ENCODE measurements at places on chromosomes 6 and 20.

- ATAC-seq: no peak
These were observed 2.7 kb upstream of the RSPO3 start for GRCh38 chr6:127115746-127116145.

DNA sequence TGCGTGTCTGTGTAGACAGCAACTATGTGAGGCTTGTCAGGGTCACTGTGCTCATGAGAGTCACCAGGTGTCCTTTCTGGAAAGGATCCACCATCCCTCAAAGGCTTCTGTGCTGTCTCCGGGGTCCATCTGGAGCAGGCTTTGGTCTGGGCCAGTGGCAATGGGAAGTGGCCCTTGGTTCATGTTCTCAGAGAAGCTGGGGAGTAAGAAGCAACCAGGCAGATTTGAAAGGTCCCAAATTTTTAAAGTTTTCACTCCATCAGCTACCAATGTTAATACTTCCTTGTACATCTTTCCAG is 68.2 kb downstream of the GCNT2 start:
- ATAC-seq: no peak

DNA sequence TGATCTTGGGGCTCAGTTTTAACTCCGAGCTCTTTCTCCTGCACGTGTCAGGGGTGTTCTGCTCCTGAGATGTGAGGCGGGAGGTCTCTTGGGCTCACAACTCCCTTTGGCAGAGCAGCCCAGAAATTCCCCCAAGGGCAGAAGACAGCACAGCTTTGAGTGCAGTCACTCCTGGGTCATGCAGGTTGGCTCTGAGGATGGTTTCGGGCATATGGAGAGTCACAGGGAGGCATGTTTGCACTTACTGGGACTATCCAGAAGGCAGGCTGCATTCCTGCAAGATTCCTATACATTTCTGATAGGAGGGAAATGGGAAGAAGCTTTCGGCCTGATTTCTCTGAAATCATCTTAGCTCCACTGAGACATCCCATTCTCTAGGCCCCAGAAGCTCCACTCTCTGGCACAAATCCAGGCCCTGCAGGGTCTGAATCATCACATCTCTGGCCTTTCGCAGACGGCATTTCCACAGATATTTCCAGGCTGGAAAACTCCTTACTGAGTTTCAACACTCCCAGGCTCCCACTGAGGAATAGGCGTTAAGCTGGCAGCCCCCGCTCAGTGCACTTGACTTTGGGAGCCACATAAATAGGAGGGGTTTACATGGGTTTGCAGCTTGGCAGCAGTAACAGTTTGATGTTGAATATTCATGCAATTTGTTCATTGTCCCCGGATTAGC is 39.7 kb downstream of the AGPAT4 start:
- peak; percentile 83 for ATAC-seq

DNA sequence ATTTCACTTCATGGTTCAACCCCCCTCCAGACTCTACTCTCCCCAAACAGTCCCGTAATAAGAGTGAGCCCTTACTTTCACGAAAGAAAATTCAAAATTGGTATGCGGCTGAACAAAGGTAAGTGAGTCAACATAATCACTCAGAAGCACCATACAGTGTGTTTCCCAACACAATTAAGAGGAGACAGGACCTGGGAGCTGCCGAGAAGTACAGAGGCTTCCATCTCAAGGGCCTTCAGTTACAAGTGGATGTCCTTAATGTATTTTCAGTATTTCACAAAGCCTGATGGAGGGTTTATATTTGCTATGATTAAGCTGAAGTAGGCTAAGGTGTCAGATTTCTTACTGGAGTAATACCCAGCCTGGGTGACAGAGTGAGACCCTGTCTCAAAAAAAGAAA is 51.1 kb downstream of the MYO6 start:
- ATAC-seq: no peak

DNA sequence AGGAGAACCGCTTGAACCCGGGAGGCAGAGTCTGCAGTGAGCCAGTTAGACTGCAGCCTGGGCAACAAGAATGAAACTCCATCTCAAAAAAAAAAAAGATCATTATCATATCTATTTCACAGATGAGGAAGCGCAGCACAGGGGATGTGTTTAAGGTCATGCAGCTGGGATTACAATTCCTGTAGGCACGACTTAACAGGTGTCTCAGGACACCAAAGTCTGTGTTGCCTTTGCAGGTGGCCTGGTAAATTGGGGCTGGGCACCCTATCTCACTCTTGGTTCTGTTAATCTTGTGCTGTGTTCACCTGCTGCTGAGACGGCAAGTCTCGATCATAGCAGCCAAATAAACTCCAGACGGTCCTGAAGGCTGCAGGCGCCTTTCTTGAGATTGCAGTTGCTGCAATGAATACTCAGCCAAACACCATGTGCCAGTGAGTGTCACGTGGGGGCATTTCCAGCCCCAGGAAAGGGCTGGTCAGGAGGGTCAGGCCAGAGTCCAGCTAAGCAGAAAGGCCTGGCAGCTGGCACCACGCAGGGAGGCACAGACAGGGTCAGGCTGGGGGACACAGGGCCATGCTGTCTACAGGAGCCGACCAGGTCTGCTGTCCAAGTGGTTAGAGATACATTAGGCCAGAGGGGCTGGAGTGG is 55.8 kb downstream of the FGD2 start:
- peak; percentile 38 for ATAC-seq

GRCh38 chr20:62064770-62065673 is 659 bp downstream of the TAF4 start:
- ATAC-seq: peak; percentile 19

GRCh38 chr6:117344444-117345291 is 79.3 kb downstream of the VGLL2 start:
- no peak for ATAC-seq

DNA sequence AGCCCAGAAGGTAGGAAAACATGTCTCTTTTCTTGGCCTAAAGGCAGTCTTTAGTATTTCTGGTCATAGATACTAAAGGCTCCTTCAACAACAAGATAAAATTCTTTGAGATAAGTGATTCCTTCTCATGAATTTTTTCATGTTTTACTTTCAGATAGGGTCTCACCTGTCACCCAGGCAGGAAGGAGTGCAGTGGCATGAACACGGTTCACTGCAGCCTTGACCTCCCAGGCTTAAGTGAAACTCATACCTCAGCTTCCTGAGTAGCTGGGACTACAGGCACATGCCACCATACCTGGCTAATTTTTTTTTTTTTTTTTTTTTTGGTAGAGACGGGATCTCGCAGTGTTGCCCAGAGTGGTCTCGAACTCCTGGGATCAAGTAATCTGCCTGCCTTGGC is 9.1 kb downstream of the PNLDC1 start:
- ATAC-seq: no peak

- ATAC-seq: no peak
These were observed 17.8 kb upstream of the FKBP5 start for GRCh38 chr6:35706468-35706867.

DNA sequence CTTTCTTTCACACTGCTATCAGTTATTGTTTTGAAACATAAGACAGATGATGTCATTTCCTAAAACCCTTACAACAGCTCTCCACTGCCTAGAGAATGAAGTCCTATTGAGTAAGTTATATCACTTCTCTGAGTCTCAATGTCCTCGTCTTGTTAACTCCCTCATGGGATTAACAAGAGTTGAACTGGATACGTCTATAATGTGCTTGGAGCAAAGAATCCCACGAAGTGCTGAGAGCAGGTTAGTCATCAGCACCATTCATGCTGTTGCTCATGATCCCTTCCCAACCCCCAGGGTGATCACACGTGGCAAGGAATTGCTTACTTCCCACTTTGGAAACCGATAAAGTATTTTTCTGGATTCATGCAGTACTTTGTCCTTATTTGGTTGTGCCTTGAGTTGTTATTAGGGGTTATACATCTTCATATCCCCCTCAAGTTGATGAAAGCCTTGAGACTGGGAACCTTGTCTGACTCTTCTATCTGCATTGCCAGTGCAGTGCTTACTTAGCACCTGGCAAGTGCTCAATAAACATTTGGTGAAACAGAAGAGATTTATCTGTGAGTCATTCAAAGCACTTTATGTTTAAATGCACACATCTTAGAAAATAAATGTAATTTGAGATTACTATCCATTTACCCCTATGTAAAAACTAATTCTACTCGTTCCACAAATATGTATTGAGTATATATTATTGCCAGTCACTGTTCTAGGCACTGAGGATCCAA is 487.5 kb downstream of the EPM2A start:
- no peak for ATAC-seq

GRCh38 chr6:166489301-166490155 is 97.0 kb downstream of the RAMACL start:
- ATAC-seq: no peak

- no peak for ATAC-seq
These were observed 212.1 kb upstream of the MARCKS start for GRCh38 chr6:113644861-113645575.

DNA sequence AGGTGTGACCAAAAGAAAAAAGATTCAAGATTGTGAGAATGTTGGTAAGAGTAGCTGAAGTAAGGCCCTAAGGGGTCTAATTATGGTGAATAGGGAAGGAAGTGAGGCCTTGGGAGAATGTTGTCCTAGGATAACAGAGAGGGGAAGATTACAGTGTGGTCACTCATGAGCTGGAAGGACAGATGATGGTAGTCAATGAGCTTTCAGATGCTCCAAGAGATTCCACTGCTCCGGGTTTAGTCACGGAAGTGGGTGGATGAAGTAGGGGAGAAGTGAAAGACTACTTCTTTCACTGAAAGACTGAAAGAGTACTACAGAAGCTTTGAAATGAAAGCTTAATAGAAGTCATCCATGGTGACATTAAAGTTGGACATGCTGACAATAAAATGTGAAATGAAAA is 108.5 kb downstream of the MMS22L start:
- ATAC-seq: no peak

DNA sequence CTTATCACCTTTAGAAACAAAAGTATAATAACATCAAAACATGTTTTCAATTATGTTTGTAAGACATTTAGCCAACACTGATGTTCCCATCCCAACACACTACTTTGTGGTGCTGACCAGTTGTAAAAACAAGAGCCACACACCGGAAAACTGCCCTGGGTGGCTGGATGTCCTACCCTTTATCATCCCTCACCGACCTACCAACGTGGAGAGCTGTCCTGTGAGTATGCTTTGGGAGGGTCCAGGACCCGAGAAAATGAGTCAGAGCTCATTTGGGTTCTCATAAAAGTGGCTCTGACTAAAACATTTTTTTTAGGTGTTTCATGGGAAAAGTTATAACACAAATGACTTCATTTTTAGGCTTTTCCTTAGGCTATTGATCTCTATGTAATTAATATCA is 29.3 kb upstream of the CTAGE9 start:
- ATAC-seq: no peak

DNA sequence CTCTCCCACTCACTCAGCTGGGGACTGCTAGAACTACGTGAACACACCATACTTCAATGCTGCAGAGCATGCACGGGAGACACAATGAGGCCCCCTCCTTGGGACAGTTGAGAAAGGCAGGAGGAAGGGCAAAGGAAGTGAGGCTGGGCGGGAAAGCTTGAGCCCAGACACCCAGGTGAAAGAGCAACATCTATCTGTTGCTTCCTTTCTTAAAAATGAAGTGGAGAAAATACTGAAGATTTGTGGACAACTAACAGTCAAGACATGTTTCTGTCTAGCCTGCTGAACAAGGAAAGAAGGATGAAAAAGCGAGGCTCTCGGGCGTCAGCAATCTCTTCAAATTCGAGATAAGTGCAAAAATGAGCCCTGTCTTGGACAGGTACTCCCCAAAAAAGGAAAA is 3.0 kb upstream of the NNAT start:
- no peak for ATAC-seq

DNA sequence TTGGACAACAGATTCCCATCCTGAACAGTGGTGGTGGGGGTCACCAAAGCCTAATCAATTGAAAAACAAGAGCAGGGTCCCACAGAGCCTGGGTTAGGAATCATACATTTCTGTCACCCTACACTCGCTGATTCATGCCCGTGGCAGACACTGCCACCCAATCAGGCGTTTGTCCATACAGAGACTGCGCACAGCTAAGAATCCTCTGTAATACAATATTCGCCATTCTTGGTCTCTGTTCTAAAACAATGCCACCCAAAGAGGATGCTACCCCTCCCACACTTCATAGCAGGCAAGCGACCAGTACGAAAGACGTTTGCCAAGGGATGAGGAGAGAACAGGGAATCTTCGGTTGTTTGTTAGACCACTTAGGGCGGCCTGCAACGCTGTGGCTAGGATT is 28.1 kb upstream of the SLC22A23 start:
- no peak for ATAC-seq

All from gastroesophageal sphincter (tissue), 4 donors.